Activated naive CD8-positive, alpha-beta T cell treated with anti-CD3 and anti-CD28 coated beads, Interleukin-2, amount 50 U/mL, for 16 hours (primary cell): ENCODE measurements at places on chromosomes 1 and 21.

DNA sequence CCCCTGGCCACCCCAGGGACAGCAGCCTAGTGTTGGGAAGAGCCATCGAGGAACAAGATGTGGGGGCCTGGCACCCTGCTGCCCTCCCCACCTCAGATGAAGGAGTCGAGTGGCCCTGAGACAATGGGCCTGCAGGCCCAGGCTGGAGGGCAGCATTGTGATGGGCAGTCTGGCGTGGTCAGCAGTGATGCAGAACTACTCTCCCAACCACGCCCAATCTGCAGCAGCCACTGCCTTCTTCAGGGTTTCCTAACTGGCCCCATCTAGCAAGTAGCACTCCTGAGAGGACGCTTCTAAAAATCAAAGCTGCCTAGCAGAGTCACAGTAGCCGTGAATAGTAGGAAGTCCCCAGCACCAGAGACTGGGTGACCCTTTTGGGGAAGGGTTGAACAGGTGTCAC is 18.5 kb downstream of the CDCP2 start:
- no peak for DNase-seq

GRCh38 chr1:74767490-74767889 is 34.5 kb downstream of the TYW3 start:
- no peak for DNase-seq

GRCh38 chr1:61446531-61446991 is 278.4 kb downstream of the TM2D1 start:
- no peak for DNase-seq

- DNase-seq, result no peak
Observed at GRCh38 chr1:86231076-86231475, 74.5 kb upstream of the COL24A1 start.

GRCh38 chr1:48691429-48692001 is 85.2 kb downstream of the BEND5 start:
- no peak for DNase-seq
